Progenitor cell of endocrine pancreas (in vitro differentiated cells): ENCODE measurements at places on chromosomes 6 and 20. TPM values are rescaled to one million over a fixed set of nuclear protein-coding genes. Genes with fewer than 3 reads are reported as not detected.

Gene L3MBTL3
- total RNA-seq, result 30.3 and 35.5 TPM in 2 replicates

Gene BTNL2
- total RNA-seq, result not detected in 2 replicates

Gene LINC00237
- total RNA-seq, result not detected in 2 replicates

Gene TMC2
- total RNA-seq, result not detected in 2 replicates

Gene C20orf144
- total RNA-seq, result 0.27 TPM in 1 of 2 replicates, not detected in the other

Gene CALHM4
- not detected in 2 replicates for total RNA-seq

Gene TCP1
- 218 and 229 TPM in 2 replicates for total RNA-seq

Gene MEI4
- 1.9 and 2.6 TPM in 2 replicates for total RNA-seq

Gene WASF1
- total RNA-seq, result 45.6 and 46.4 TPM in 2 replicates

Gene RBPJL
- total RNA-seq, result 1.4 and 1.5 TPM in 2 replicates

Gene LPIN3
- 18.3 and 18.4 TPM in 2 replicates for total RNA-seq

Gene PSMF1
- 92.5 and 94.5 TPM in 2 replicates for total RNA-seq

Gene CCDC170
- 0.22 TPM in 1 of 2 replicates, not detected in the other for total RNA-seq

DNA sequence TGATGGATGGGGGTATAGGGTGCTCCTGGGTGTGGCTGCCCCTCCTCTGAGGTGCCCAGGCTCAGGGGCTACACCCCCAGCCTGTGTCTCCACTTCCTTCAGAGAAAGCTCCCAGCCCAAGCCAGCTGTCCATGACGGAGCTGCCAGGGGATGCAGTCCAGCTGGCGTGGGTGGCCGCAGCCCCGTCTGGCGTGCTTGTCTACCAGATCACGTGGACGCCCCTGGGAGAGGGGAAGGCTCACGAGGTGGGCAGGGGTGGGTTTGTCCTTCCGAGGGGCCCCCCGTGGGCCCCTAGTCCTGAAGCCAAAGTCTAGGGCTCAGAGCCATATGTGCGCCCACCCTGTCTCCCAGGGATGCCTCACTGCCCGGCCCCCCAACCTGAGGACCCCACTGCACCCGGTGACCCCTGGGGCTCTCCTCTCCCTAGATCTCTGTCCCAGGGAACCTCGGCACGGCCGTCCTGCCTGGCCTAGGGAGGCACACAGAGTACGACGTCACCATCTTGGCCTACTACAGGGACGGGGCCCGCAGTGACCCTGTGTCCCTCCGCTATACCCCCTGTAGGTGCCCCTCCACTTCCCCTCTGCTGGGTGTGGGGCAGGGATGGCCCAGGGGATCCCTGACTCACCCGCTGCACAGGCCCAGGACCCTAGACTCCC lies 19.8 kb downstream of the COL20A1 start:
- no peaks in the 10 kb centered on the region for H3K4me1 ChIP-seq
- no peak overlapping the region for H3K27ac ChIP-seq
- H3K27me3 ChIP-seq, result no peaks in the 10 kb centered on the region
- no peak overlapping the region for H3K4me3 ChIP-seq

DNA sequence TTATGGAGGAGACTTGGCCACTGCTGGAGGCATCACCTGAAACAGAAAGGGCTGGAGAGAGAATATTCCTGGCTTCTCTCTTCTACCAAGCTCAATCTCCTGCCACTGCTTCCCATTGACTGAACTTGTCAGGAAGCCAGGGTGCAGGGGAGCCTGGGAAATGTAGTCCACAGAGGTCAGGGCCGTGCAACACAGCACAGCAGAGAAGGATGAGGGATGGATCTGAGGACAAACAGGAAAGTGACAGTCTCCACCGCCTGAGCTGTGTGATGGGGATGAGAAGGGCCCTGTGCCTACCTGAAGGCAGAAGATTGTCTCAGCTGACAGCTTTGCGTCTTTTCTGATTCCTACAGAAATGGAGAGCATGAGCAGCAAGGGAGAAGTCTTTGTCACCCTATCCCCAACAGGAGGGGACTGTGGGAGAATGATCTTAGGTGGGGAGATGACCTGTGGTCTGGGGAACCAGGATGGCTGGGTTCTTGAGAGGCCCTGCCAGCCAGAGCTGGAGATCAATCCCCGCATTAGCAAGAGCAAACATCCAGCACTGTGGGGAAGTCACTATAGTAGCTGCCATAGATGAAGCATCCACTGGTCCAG lies 114.2 kb downstream of the SNX5 start:
- H3K4me1 ChIP-seq, result peaks cover 18% of the 10 kb centered on the region
- DNase-seq, result no peak
- no peaks in the 10 kb centered on the region for H3K36me3 ChIP-seq
- no peak overlapping the region for H3K4me3 ChIP-seq
- H3K27me3 ChIP-seq, result no peaks in the 10 kb centered on the region

DNA sequence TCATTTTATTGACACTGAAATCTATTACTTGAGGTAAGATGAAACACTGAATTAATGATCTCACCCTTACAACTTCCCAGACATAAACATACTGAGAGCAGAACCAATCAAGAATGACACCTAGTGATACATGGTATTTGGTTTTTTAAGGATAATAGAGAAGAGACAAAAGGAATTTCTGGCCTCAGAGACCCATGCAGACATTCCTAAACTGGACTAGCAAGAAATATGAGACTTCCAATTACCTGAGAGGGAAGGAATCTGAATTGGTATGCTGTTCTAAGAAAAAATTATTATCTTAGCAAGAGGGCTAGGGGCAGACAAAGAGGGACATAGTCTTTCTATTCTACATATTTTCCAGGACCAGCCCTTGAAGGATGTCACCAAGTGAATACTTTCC lies 141.1 kb downstream of the BMP5 start:
- H3K36me3 ChIP-seq, result no peaks in the 10 kb centered on the region
- H3K4me3 ChIP-seq, result no peak overlapping the region
- H3K27me3 ChIP-seq, result no peaks in the 10 kb centered on the region
- DNase-seq, result no peak

DNA sequence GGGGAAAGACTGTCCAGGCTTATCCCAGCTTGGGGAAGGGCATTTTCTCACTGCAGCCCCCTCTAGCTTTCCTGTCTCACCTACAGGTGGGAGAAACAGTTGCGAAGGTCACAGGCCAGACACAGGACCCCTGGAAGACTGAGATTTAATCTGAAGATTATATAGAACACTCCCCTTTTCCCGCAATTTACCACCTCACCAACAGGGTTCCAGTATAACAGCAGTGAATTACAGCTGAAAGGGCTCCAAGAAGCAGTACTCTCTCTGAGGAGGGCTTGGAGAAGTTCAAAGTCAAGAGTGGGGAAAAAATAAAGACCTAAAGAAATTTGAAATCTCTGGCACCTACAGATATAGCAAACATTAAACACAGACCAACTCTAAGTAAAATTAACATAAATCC lies 111.9 kb downstream of the ANKRD60 start:
- no peaks in the 10 kb centered on the region for H3K36me3 ChIP-seq
- no peak overlapping the region for H3K4me3 ChIP-seq
- peaks cover 9% of the 10 kb centered on the region for H3K27me3 ChIP-seq
- no peak overlapping the region for H3K27ac ChIP-seq

GRCh38 chr6:13248053-13248452 lies 80.3 kb downstream of the TBC1D7 start:
- peak overlapping the region; percentile 37 for H3K27ac ChIP-seq
- no peak overlapping the region for H3K4me3 ChIP-seq
- H3K4me1 ChIP-seq, result peaks cover 9% of the 10 kb centered on the region
- no peaks in the 10 kb centered on the region for H3K27me3 ChIP-seq
- peaks cover 3% of the 10 kb centered on the region for H3K36me3 ChIP-seq

GRCh38 chr6:159014406-159014805 lies 14.4 kb upstream of the RSPH3 start:
- peaks cover 2% of the 10 kb centered on the region for H3K27me3 ChIP-seq
- H3K4me1 ChIP-seq, result no peaks in the 10 kb centered on the region
- H3K27ac ChIP-seq, result no peak overlapping the region

DNA sequence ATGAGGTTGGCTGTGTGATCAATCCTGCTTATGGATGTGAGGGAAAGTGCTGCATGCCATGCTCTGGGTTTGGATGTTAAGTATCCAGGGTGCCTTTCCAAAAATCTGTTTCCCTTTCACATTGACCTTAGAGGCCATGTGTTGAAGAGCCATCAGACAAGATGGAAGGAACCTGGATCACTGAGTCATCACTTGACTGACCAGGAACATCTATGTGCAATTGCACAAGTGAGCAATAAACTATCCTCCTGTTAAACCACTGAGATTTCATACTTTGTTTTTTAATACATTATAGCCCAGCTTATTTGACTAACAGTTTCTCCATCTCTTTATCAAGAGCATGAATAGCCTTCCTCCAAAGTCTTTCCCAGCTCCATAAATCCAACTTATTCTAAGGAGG lies 17.8 kb upstream of the TMEM14A start:
- no peak overlapping the region for H3K4me3 ChIP-seq
- no peak for DNase-seq
- no peaks in the 10 kb centered on the region for H3K4me1 ChIP-seq
- H3K27ac ChIP-seq, result no peak overlapping the region
- no peaks in the 10 kb centered on the region for H3K27me3 ChIP-seq

- no peaks in the 10 kb centered on the region for H3K27me3 ChIP-seq
- DNase-seq, result peak; percentile 34
- H3K27ac ChIP-seq, result peak within 1 kb of the TSS; percentile 97
- H3K4me3 ChIP-seq, result peak within 1 kb of the TSS; percentile 84
- peaks cover 7% of the 10 kb centered on the region for H3K36me3 ChIP-seq
- H3K4me1 ChIP-seq, result peaks cover 25% of the 10 kb centered on the region
Measured at GRCh38 chr6:161273752-161274487, at the start of gene AGPAT4. TSS of gene AGPAT4 (minus strand) at chr6:161274061. CDS start at chr6:161232213, 41,848 bp downstream.

GRCh38 chr20:37670351-37670791 lies 23.5 kb upstream of the CTNNBL1 start:
- H3K27ac ChIP-seq, result no peak overlapping the region
- peaks cover 11% of the 10 kb centered on the region for H3K4me1 ChIP-seq
- no peak for DNase-seq
- H3K27me3 ChIP-seq, result peaks cover 3% of the 10 kb centered on the region
- no peaks in the 10 kb centered on the region for H3K36me3 ChIP-seq

- H3K4me3 ChIP-seq, result no peak overlapping the region
- no peak for DNase-seq
- no peaks in the 10 kb centered on the region for H3K27me3 ChIP-seq
- no peak overlapping the region for H3K27ac ChIP-seq
Measured at GRCh38 chr20:10643560-10643873, 30.3 kb downstream of the JAG1 start.

DNA sequence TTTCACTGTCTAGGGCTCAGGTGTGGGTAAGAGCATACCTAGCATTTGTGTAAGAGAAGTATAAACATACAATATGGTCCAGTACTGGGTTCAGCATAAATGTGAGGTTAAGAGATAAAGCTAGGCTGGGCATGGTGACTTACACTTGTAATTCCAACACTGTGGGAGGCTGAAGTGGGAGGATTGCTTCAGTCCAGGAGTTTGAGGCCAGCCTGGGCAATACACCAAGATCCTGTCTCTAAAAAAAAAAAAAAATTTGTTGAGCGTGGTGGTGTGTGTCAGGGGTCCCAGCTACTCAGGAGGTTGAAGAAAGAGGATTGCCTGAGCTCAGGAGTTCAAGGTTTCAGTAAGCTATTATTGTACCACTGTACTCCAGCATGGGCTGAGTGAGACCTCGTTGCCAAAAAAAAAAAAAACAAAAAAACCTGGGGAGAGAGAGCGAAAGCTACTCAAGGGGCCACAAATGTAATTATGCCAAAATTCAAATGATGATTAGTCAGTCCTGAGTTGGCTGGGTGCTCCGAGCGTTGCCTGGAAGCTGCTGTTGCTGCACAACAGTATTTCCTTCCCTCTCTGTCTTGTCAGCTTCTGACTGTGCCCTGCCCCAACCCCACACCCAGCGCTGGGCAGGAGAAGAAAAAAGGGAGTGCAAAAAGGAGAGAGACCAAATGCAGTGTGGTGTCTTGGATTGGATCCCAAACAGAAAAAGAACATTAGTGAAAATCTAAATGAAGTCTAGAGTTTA lies 24.0 kb downstream of the CMTR1 start:
- H3K4me3 ChIP-seq, result no peak overlapping the region
- no peak for DNase-seq
- H3K36me3 ChIP-seq, result peaks cover 17% of the 10 kb centered on the region
- H3K27me3 ChIP-seq, result no peaks in the 10 kb centered on the region

GRCh38 chr6:53959717-53960116 lies 151.5 kb upstream of the MLIP start:
- H3K27me3 ChIP-seq, result no peaks in the 10 kb centered on the region
- no peak overlapping the region for H3K4me3 ChIP-seq
- no peak for DNase-seq
- peaks cover 10% of the 10 kb centered on the region for H3K4me1 ChIP-seq

GRCh38 chr20:10590950-10591671 lies 82.7 kb downstream of the JAG1 start:
- no peak for DNase-seq
- no peak overlapping the region for H3K4me3 ChIP-seq
- H3K4me1 ChIP-seq, result peaks cover 3% of the 10 kb centered on the region

DNA sequence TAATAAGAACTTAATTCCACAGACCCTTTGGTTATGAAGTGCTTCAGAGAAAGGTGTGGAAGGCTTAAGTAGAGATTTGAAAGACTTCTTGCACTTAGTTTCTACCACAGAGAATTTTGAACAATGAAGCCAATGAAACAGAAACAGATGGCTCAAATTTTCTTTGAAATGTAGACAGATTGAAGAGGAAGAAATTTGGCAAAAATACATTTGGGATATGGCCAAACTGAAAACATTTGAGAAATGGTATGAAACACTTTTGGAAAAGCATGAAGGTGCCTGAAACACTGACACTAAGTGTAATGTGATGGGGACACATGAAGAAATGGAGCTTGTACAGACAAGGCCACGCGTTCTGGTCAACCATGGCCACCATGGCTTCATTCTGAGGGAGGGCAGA lies 272.4 kb upstream of the EXOC2 start:
- no peaks in the 10 kb centered on the region for H3K36me3 ChIP-seq
- peaks cover 41% of the 10 kb centered on the region for H3K27me3 ChIP-seq
- no peak for DNase-seq
- peaks cover 8% of the 10 kb centered on the region for H3K4me1 ChIP-seq
- no peak overlapping the region for H3K27ac ChIP-seq

DNA sequence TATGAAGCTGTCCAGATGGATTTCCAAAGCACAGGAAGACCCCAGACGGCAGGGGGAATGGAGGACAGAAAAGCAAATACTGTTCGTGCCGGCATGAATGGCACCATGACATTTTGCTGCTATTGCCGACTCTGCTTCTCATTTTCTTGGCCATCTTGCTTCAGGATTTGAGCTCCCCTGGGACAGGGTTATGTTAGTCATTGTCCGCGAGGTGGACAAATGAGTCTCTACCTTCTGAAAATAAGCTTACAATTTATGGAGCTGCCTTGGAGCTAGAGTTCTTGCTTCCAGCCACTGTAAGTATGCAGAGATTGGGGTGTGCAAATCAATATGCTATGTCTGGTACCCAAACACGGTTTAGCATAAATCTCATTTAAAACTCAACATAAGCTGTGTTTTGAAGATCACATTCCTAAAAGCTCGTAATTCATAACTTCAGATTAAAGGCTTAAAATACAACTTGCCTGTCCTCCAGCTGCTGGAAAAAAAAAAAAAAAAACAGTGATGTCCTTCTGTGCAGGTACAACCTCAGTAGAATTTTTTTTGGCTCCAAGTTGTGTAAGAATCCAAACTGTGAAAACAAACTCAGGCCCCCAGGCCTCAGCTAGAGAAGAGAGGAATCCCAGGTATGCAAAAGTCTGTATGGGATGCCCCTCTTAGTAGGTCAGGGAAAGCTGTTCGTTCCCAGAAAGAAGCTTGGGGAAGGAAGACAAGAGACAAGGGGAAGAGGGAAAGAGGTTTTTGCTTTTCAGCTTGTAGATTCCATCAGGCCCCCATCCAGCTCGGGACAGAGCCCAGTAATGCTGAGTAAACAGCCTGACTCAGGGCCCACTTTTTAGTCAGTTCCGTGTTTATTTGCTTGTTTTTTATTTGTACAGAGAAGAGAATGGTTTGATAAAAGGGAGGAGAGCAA lies 184.2 kb upstream of the FOXA2 start:
- DNase-seq, result no peak
- H3K36me3 ChIP-seq, result no peaks in the 10 kb centered on the region
- no peak overlapping the region for H3K27ac ChIP-seq

- no peak overlapping the region for H3K4me3 ChIP-seq
- H3K27ac ChIP-seq, result no peak overlapping the region
- DNase-seq, result no peak
Measured at GRCh38 chr20:31638317-31638716, 605 bp downstream of the COX4I2 start.
